ENCODE measurements at places on chromosomes 7 and 10. TPM values are rescaled to one million over a fixed set of nuclear protein-coding genes. Genes with fewer than 3 reads are reported as not detected.

Gene PBLD
- 3.1 TPM for total RNA-seq

Gene SERPINE1
- total RNA-seq: 9.2 TPM

Gene PILRB
- total RNA-seq: 5.6 TPM

Gene CYP2C19
- total RNA-seq: not detected

Gene CALML3
- not detected for total RNA-seq

Gene MASTL
- total RNA-seq: 24.3 TPM

Gene FBXO24
- 0.20 TPM for total RNA-seq

Gene NODAL
- total RNA-seq: not detected

Gene WASHC2A
- total RNA-seq: 42.1 TPM

Gene SGPL1
- total RNA-seq: 25.0 TPM

Gene KMT2E
- 31.3 TPM for total RNA-seq

Gene SHTN1
- total RNA-seq: 18.5 TPM

Gene H2BK1
- not detected for total RNA-seq

DNA sequence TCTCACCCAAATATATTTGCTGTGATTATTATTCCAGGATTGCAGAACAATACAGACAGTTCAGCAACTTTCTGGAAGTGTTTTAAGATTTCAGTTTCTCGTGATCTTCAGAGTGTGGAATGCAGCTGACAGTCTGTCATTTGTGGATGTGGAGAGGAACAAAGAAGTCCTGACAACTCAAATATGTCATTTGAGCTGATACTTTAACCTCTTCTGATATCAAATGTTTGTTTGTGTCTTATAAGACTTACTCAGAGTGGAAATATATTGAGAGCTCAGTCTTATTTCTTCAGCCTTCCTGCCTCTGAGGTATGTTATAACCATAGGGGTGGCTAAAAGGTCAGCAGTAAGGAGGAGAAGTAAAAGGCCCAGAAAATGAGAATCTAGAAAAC is 96.4 kb downstream of the OSBPL3 start:
- no peak overlapping the region for H3K27ac ChIP-seq
- H3K27me3 ChIP-seq: no peaks in the 10 kb centered on the region
- DNase-seq: no peak
- no peak overlapping the region for H3K4me3 ChIP-seq
- no peaks in the 10 kb centered on the region for H3K4me1 ChIP-seq
- peaks cover 1% of the 10 kb centered on the region for H3K36me3 ChIP-seq

GRCh38 chr7:41824284-41824683 is 121.4 kb upstream of the INHBA start:
- no peak for DNase-seq
- H3K27ac ChIP-seq: no peak overlapping the region
- no peaks in the 10 kb centered on the region for H3K4me1 ChIP-seq
- no peaks in the 10 kb centered on the region for H3K27me3 ChIP-seq
- H3K4me3 ChIP-seq: no peak overlapping the region
- H3K36me3 ChIP-seq: no peaks in the 10 kb centered on the region

- no peaks in the 10 kb centered on the region for H3K27me3 ChIP-seq
- no peaks in the 10 kb centered on the region for H3K36me3 ChIP-seq
- H3K27ac ChIP-seq: no peak overlapping the region
- no peak for DNase-seq
- H3K4me1 ChIP-seq: no peaks in the 10 kb centered on the region
Observed at GRCh38 chr7:20116869-20117268, 100.3 kb downstream of the MACC1 start.

DNA sequence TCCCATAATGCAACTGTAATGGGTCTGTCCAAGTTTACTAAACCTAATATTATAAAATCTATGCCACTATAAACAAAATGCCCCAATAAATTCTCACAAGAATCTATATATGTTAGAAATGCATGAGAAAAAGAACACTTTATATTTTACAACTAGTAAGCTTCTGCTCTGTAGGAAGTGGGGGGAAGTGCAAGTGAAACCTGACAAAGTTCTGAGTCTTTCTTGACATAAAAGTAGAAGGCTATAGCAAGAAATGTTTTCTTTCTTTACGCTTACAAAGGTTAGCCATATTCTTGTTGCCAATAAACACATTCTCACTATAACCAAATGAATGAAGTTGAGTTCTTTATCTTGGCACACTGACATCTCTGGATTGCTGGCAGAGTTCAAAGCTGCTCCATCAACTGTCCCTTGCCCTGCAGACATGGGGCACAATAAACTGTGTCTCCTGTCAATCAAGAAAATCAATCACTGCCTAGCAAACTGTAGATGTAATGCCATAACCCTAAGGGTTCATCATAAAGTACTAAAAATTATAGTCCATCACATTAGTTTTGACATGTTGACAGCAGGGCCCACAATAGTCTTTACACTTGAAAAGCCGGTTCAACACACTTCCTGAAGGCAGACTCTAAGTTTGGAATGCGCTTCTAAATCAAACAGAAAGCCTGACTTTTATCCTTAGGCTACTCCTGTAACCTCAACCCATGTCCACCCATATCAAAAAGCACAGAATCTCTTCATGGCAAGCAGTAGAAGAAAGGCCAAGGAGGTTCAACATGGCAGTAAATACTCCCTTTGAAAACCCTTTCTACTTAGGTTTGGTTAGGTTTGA is 58.6 kb downstream of the TPK1 start:
- no peaks in the 10 kb centered on the region for H3K36me3 ChIP-seq
- no peaks in the 10 kb centered on the region for H3K4me1 ChIP-seq
- H3K27me3 ChIP-seq: no peaks in the 10 kb centered on the region
- DNase-seq: no peak

GRCh38 chr7:157310676-157311185 is 26.1 kb upstream of the DNAJB6 start:
- peaks cover 25% of the 10 kb centered on the region for H3K4me1 ChIP-seq
- no peak overlapping the region for H3K27ac ChIP-seq
- H3K27me3 ChIP-seq: peaks cover 3% of the 10 kb centered on the region
- H3K4me3 ChIP-seq: no peak overlapping the region

GRCh38 chr7:42981601-42982000 is 49.4 kb downstream of the MRPL32 start:
- H3K27me3 ChIP-seq: no peaks in the 10 kb centered on the region
- no peak overlapping the region for H3K4me3 ChIP-seq
- H3K27ac ChIP-seq: no peak overlapping the region
- H3K36me3 ChIP-seq: no peaks in the 10 kb centered on the region
- H3K4me1 ChIP-seq: peaks cover 22% of the 10 kb centered on the region

DNA sequence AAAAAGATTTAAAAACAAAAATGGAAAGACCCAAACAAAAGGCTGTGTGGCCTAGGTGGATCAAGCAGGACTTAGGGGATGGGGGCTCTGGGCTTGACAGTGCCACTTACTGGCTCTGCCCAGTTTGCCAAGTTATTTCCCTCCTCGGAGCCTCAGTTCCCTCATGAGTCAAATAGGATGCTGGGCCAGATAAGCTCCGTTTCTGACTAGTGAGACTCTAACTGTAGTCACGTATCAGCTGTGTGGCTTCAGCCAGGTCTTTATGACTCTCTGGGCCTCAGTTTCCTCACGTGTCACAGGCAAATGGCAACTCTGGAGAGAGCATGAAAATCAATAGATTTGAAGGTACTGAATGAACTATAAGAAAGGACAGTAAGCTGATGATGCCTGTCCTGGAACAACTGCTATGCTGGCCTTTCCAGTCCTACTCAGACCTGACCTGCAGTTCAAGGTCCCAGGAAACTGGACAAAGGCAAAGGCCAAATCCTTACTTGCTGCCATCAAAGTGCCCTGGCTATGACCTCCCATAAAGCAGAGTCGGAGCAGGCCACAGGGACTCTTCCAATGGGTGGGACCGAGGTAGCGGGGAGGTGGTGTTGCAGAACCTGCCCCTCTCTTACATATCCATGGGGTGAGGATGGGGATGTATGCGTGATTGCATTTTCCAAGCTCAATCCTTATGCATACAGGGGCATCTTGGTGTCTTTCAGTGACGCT is 27.0 kb downstream of the FAM53B start:
- H3K36me3 ChIP-seq: no peaks in the 10 kb centered on the region
- no peak overlapping the region for H3K4me3 ChIP-seq
- H3K27me3 ChIP-seq: no peaks in the 10 kb centered on the region

DNA sequence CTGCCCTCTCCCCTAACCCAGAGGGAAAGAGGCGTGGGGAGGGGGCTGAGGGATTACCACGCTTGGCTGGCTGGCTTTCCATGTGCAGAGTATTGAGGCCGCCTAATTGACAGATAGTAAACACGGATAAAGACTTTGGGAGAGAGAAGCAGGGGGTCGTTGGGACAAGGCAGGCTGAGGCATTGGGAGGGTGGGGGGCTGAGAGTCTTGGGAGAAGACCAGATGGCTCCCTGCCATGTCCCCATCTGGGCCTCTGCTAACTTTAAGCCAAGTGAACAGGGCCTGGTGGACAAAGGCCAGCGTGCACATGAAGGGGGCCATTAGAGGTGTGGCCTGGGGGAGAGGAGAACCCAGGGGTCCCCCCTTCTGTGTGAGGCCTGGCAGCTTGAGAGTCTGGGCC is 55.4 kb upstream of the MXI1 start:
- H3K36me3 ChIP-seq: no peaks in the 10 kb centered on the region
- no peak for DNase-seq
- H3K4me3 ChIP-seq: no peak overlapping the region
- no peaks in the 10 kb centered on the region for H3K4me1 ChIP-seq
- H3K27me3 ChIP-seq: peaks cover 3% of the 10 kb centered on the region

- no peak overlapping the region for H3K4me3 ChIP-seq
- DNase-seq: no peak
- no peak overlapping the region for H3K27ac ChIP-seq
Observed at GRCh38 chr10:76651154-76651553, 986.5 kb downstream of the KCNMA1 start.

DNA sequence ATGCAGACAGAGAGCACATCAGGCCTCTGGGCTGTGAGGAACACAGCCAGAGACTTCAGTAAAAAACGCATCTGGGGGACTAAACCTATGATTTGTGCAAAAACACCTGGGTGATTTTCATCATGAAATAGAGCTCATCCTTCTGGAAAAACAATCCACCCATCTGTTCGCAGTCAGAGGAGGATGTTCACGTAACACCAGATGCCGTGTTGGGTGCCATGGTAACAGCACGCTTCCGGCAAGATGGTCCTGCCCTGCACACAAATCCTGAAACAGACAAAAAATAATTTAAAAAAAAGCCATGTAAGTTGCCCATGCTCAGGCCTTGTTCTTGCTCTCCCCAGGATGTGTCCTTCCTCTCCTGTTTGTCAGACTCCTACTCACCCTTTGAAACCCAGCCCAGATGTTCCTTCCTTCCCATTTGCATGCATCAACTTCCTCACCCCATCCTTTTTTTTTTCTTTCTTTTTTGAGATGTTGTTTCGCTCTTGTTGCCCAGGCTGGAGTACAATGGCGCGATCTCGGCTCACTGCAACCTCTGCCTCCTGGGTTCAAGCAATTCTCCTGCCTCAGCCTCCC is 28.3 kb upstream of the GNA12 start:
- H3K27ac ChIP-seq: no peak overlapping the region
- H3K27me3 ChIP-seq: peaks cover 1% of the 10 kb centered on the region
- H3K4me1 ChIP-seq: peaks cover 10% of the 10 kb centered on the region

DNA sequence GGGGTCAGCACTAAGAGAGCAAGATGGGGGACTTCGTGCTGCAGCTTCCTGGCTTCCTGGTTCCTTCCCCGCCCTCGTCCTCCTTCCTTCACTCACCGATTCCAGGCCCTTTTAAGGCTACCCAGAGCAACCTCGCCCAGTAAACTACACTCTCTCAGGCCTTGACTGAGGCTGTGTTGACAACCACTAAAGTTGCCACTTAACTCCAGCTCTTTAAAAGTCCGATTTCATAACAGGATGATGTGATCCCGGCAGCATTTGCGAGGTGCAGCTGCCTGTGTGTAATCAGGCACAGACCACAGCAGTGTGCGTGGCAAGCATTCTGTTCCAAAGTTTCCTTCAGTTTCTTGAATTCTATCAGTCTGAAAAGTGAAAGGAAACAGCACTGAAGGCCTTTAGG is 110.6 kb downstream of the RAB11FIP2 start:
- no peak overlapping the region for H3K4me3 ChIP-seq
- no peaks in the 10 kb centered on the region for H3K4me1 ChIP-seq
- DNase-seq: no peak

DNA sequence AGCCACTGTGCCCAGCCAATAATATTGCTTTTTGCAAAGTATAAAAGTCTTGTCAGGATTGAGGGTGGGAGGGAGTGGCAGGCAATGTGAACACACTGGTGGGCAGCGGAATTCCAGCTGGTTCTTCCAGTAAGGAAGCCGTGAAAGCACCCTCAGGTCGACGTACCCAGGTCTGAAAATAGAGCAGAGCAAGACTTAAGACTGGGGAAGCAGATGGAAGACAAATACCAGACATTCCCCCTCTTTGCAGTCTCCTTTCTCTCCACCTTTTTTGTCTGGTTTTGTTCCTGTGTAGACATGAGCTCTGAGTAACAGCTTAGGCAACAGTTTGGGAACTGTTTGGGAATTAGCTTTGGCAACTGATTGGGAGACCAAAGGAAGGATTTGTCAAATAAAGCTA is 17.6 kb upstream of the CSTF2T start:
- H3K4me3 ChIP-seq: no peak overlapping the region
- H3K36me3 ChIP-seq: no peaks in the 10 kb centered on the region
- no peaks in the 10 kb centered on the region for H3K27me3 ChIP-seq

DNA sequence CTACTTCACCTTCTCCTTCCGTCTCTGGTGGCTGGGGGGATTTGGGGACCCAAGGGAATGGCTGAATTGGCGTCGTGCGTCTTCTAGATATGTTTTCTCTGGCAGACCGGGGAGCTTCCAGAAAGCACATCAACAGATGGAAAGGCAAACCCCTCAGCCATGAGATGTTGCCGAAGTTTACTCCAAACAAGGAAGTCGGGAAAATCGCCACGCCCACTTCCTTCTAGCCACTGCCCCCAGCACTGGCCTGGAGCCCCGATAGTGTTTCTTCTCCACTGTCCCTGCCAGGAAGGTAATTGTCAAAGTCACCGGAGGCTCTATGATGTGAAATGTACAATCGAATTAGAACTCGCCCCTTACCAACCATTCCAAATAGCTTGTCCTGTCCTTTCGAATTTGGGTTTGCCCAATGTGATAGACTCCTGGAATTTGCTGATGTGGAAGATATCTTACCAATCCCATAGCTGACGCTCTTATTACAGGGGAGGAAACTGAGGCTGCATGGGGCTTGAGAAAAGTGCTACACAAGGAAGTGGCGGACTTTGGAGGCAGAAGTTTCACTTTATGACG is 191.0 kb downstream of the LSM5 start:
- no peaks in the 10 kb centered on the region for H3K36me3 ChIP-seq
- no peaks in the 10 kb centered on the region for H3K4me1 ChIP-seq
- peaks cover 36% of the 10 kb centered on the region for H3K27me3 ChIP-seq
- no peak overlapping the region for H3K27ac ChIP-seq
- DNase-seq: no peak
- H3K4me3 ChIP-seq: no peak overlapping the region

- DNase-seq: no peak
- H3K27ac ChIP-seq: no peak overlapping the region
- H3K4me1 ChIP-seq: no peaks in the 10 kb centered on the region
- no peak overlapping the region for H3K4me3 ChIP-seq
- peaks cover 9% of the 10 kb centered on the region for H3K27me3 ChIP-seq
- H3K36me3 ChIP-seq: no peaks in the 10 kb centered on the region
Observed at GRCh38 chr10:31188792-31189406, 130.1 kb upstream of the ZEB1 start.

- H3K4me1 ChIP-seq: no peaks in the 10 kb centered on the region
- no peak overlapping the region for H3K27ac ChIP-seq
- H3K4me3 ChIP-seq: no peak overlapping the region
- no peaks in the 10 kb centered on the region for H3K27me3 ChIP-seq
Observed at GRCh38 chr10:17904564-17904963, 47.2 kb upstream of the SLC39A12 start.
